ENCODE measurements at places on chromosomes 12 and 14.

DNA sequence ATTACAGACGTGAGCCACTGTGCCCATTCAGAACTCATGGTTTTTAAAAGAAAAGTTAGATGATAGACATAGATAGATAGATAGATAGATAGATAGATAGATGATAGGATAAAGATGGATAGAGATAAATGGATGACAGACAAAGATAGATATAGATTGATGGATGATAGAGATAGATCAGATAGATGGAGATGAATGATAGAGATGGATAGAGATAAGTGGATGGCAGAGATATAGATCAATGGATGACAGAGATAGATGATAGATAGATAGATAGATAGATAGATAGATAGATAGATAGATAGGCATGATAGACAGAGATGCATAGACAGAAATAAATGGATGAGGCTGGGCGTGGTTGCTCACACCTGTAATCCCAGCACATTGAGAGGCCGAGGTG lies 13.7 kb upstream of the SLC25A3 start:
- DNase-seq: no peak

DNA sequence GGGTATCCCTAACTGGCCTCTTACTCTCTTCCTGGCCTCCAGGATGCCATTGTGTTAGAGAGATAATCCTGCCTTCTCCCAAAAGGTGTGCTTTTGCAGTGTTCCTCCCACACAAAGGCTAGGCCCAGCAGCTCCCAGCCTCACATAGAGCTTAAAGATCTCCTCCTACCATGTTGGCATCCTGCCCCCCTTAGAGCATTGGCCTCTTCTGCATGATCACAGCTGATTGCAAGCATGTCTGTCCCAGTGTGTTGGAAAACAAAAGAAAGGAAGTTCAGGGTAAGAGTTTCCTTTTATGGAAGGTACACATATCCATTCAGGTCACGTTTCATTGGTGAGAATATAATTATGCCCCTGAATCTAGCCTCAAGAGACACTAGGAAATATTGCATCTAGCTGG lies 405.4 kb downstream of the TMTC2 start:
- no peak for DNase-seq

DNA sequence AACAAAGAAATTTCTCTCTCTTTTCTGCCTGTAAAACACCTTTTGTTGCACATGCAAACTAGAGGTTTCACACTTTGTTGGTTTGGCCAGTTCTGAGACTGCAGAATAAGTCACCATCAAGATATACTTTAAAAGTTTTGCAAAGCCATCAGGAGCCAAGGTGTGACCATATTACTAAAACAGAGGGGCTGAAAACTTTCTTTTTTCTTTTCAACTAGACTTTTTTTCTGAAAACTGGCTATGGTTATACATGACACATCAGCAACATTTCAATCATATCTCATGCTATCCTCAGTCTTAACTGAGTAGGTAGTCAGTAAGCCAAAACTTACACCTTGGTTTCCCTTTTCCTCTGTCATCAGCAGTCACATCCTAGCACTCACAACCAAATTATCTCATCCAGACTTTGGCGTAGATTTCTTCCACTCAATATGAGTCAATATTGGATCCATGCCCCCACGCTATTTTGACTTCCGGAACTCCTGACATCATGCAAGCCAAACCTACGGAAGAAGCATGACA lies 4.1 kb upstream of the IFNG start:
- DNase-seq: no peak

- no peak for DNase-seq
Observed at GRCh38 chr12:28014196-28014595, 41.7 kb upstream of the PTHLH start.

DNA sequence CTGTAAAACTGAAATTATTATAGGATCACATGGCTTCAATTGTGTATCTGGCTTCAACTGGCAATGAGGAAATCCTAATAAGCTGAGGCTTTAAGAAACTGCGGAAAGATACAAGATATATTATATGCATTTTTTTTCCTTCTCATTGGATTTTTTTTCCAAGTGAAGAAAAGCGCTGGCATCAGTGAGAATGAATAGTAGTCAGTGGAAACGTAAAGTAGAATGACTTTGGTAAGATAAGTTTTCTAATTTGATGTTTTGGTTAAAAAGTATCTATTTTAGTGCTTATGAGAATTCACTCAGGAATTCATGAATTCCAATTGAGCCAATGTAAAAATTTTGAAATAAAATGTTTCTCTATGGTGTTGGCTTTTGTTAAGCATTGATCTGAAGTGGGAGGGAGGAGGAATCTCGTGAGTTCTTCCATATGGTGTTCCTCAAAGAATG lies 173.5 kb upstream of the FRMD6 start:
- no peak for DNase-seq

DNA sequence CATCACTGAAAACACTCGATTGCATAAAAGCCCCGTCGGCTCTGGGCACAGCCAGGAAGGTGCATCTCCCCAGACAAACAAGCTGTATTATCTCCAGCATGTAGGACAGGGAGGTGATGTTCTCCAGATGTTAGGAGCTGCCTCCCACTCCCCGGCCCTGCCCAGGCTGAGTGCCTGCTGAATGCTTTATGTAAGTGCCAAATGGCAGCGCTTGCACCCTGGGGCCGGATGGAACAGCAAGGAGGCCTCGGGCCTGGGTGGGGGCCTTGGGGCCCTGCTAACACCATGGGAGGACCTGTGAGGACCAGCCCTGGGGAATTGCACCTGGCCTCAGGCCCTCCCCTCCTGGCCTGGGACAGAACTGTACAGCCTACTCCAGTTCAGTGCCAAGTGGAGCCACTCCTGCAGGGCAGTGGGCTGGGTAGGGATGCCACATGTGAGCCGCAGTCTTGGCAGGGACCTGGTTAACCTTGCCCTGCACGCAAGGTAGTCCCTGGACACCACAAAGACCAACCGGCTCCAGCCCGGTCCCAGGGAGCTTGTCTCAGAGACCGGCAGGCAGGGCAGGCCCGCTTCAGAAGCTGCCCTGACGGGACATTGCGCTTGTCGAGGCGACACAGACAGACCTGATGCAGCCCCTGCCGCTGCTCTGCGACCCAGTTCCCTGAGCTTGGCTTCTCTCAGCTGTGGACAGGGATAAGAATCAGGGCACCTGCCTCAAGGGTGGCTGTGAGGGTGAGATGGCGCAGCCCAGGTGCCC lies 35.3 kb upstream of the PPP1R13B start:
- DNase-seq: no peak

- no peak for DNase-seq
Observed at GRCh38 chr12:45415393-45415817, 199.5 kb downstream of the ANO6 start.

- DNase-seq: no peak
Observed at GRCh38 chr14:91371011-91371989, 46.3 kb downstream of the CCDC88C start.

- DNase-seq: no peak
Observed at GRCh38 chr12:124764451-124764850, 99.2 kb downstream of the SCARB1 start.

- DNase-seq: no peak
Observed at GRCh38 chr12:129496226-129496625, 407.6 kb downstream of the TMEM132D start.

DNA sequence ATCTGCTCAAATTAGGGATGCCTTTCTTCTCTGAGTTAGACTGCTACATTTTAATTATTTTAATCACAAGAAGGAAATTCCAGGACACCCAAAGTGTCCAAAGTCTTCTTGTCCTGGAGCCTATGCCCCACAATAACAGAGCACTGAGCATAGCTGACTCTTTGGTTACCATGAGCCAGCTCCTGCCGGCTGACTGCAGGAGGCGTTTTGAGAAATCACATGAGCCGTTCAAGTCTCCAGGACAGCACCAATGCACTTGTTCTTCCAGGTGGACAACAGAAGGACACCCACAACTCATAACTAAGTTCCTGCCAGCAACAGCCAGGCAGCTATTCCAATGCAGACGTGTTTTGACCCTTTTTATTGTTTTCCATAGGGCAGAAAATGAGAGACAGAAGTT lies 46.0 kb upstream of the SRSF5 start:
- no peak for DNase-seq

DNA sequence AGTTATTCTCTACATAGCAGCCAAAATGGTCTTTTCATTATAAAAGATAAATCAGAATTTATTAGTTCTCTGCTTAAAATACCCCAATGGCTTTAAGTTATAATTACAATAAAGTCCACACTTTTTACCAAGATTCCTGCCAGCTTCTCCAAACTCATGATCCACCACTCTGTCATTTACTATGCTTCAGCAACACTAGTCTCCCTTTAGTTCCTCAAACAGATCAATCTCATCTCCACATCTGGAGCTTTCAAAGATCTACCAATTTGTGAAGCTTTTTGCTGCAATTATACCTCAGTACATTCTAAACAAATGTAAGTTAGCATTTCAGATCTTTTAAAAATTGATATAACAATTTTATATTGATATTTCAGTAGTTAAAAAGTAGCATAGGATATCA lies 24.9 kb downstream of the CATSPERB start:
- DNase-seq: no peak

Data from GM12892 (cell line).